ENCODE measurements at places on chromosomes 5 and 9.

DNA sequence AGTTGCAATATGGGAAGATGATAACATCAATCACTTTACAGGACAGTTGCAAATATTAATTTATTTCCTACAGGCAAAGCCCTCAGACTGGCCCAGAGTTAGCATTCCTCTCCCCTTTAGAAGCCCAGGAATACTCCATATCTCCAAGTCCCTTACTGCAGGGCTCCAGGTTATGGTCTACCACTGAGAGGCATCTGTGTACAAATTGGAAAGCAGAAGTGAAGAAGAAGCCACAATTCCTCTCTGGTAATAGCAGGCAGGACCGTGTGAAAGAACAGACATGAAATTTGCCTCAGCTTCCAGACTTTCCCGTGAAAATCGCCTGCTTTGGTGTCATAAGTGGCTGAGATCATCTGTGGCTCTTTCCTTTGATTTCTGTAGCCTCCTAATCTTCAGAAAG is 289.6 kb downstream of the GLIS3 start:
- DNase-seq: no peak

- no peak for DNase-seq
Observed at GRCh38 chr9:131605770-131606590, 60.7 kb downstream of the PRRT1B start.

- DNase-seq: no peak
Observed at GRCh38 chr5:93924628-93925027, 183.2 kb upstream of the POU5F2 start.

- DNase-seq: no peak
Observed at GRCh38 chr9:326667-327066, 112.0 kb downstream of the DOCK8 start.

- no peak for DNase-seq
Observed at GRCh38 chr9:85377731-85378289, 363.9 kb downstream of the AGTPBP1 start.

Data from activated CD8-positive, alpha-beta memory T cell treated with anti-CD3 and anti-CD28 coated beads for 1 hour (primary cell).